ENCODE measurements at places on chromosomes 1 and 21.
A peak's percentile ranks its signal among the peaks of the same experiment; 100 is the strongest.

GRCh38 chr1:236750928-236751327 lies 44.2 kb upstream of the MTR start:
- H3K27me3 ChIP-seq, result peaks cover 33% of the 10 kb centered on the region
- H3K27ac ChIP-seq, result no peak overlapping the region
- H3K4me1 ChIP-seq, result no peaks in the 10 kb centered on the region
- no peak overlapping the region for H3K4me3 ChIP-seq
- no peaks in the 10 kb centered on the region for H3K36me3 ChIP-seq

DNA sequence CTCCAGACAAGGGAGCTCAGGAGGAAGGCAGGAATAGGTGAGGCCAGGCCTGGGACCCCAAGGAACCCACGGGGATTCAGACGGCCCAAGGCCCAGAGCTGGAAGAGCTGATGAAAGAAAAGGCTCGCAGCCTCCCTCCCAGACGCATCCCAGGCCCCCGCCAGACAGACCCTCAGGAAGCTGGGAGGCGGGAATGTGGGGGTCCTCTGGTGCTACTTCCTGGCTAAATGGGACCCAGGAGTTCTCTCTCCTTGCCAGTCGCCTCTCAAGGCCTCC lies 430 bp downstream of the FBXO2 start:
- peaks cover 3% of the 10 kb centered on the region for H3K27me3 ChIP-seq
- H3K27ac ChIP-seq, result no peak overlapping the region
- peaks cover 7% of the 10 kb centered on the region for H3K36me3 ChIP-seq
- DNase-seq, result no peak
- peaks cover 31% of the 10 kb centered on the region for H3K4me1 ChIP-seq

DNA sequence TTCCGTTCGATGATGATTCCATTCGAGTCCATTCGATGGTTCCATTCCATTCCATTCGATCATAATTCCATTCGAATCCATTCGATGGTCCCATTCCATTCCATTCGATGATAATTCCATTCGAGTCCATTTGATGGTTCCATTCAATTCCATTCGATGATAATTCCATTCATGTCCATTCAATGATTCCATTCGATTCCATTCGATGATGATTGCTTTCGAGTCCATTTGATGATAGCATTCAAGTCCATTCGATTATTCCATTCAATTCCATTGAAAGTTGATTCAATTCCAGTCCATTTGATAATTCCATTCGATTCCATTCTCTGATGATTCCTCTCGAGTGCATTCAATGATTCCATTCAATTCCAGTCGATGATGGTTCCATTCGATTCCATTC lies 3895.3 kb downstream of the SRGAP2C start:
- peaks cover 29% of the 10 kb centered on the region for H3K36me3 ChIP-seq
- H3K27ac ChIP-seq, result no peak overlapping the region
- H3K4me3 ChIP-seq, result no peak overlapping the region
- no peak for DNase-seq
- H3K27me3 ChIP-seq, result no peaks in the 10 kb centered on the region

GRCh38 chr1:221739018-221739676 lies 2.7 kb downstream of the DUSP10 start:
- no peak for DNase-seq
- H3K36me3 ChIP-seq, result peaks cover 52% of the 10 kb centered on the region
- H3K4me1 ChIP-seq, result peaks cover 45% of the 10 kb centered on the region
- no peak overlapping the region for H3K27ac ChIP-seq
- H3K4me3 ChIP-seq, result peak overlapping the region; percentile 8
- H3K27me3 ChIP-seq, result no peaks in the 10 kb centered on the region

GRCh38 chr1:35436078-35436477 lies 121.1 kb downstream of the KIAA0319L start:
- peaks cover 11% of the 10 kb centered on the region for H3K4me1 ChIP-seq
- peaks cover 17% of the 10 kb centered on the region for H3K36me3 ChIP-seq
- H3K4me3 ChIP-seq, result no peak overlapping the region
- H3K27ac ChIP-seq, result no peak overlapping the region

DNA sequence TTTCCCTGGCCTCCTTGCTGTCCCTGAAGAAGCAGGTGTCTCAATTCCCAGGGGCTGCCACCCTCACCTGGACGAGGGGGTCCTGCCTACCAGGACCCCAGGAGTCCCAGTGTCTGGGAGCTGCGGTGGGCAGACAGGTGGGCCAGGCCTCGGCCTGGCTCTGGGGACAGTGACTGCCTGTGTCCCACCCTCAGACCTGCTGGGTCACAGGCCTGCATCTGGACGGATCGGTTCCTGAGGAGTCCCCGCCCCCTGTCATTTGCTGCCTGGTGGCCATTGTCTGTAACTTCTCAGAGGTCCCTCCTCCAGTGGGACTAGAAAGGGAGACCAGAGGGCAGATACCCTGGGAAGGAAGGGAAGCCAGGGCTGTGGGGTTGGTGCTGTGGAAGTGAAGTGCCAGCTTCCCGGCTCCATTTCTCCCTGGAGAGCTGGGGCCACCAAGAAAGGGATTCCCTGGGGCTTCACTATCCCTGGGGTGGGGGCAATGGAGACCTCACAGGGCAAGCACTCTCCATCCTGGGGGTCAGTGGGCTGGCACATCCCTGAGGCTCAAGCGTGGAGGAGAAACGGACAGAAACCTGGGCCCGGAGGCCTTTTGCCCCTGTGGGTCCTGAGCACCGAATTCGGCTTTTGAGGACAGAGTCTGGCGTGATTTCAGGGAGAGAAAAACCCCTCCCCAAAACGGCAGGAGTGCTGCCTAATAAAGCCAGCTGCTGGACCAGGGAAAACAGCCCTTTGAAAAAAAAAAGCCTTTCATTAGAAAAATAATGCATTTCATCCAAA lies 157.3 kb downstream of the PEX14 start:
- H3K4me3 ChIP-seq, result no peak overlapping the region
- no peaks in the 10 kb centered on the region for H3K27me3 ChIP-seq
- no peak overlapping the region for H3K27ac ChIP-seq
- DNase-seq, result no peak
- H3K4me1 ChIP-seq, result no peaks in the 10 kb centered on the region
- no peaks in the 10 kb centered on the region for H3K36me3 ChIP-seq

- no peaks in the 10 kb centered on the region for H3K36me3 ChIP-seq
- peaks cover 81% of the 10 kb centered on the region for H3K27me3 ChIP-seq
- H3K4me3 ChIP-seq, result peak overlapping the region; percentile 66
- H3K27ac ChIP-seq, result no peak overlapping the region
- H3K4me1 ChIP-seq, result peaks cover 18% of the 10 kb centered on the region
Observed at GRCh38 chr1:204073837-204074273, 940 bp downstream of the SOX13 start.

- DNase-seq, result no peak
- H3K36me3 ChIP-seq, result peaks cover 45% of the 10 kb centered on the region
- no peak overlapping the region for H3K27ac ChIP-seq
- H3K4me1 ChIP-seq, result no peaks in the 10 kb centered on the region
Observed at GRCh38 chr21:37176716-37177115, 90.4 kb downstream of the VPS26C start.

DNA sequence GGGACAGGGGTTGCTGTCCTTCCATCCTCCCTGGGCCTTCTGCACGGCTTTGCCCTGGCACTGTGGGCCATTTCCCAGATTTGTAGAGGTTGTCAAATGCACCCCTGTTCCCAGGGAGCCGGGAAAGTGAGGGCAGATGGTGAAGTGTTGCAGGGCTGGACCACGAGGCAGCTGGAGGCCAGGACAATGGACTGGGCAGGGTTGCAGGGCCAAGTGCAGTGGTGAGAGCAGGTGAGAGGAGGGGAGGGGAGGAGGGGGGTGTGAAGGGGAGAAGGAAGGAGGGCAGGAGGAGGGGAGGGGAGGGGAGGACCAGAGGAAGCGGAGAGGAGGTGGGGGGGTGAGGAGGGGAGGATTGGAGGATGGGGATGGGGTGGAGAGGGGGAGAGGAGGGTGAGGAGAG lies 443.9 kb downstream of the CAMTA1 start:
- no peaks in the 10 kb centered on the region for H3K4me1 ChIP-seq
- H3K4me3 ChIP-seq, result no peak overlapping the region
- H3K27ac ChIP-seq, result no peak overlapping the region
- no peak for DNase-seq
- no peaks in the 10 kb centered on the region for H3K27me3 ChIP-seq

GRCh38 chr1:55309786-55310504 lies 94.8 kb upstream of the USP24 start:
- no peaks in the 10 kb centered on the region for H3K36me3 ChIP-seq
- H3K27me3 ChIP-seq, result peaks cover 23% of the 10 kb centered on the region
- no peak overlapping the region for H3K4me3 ChIP-seq
- no peak for DNase-seq
- no peak overlapping the region for H3K27ac ChIP-seq

- DNase-seq, result no peak
- H3K36me3 ChIP-seq, result no peaks in the 10 kb centered on the region
- H3K27ac ChIP-seq, result no peak overlapping the region
- no peak overlapping the region for H3K4me3 ChIP-seq
- no peaks in the 10 kb centered on the region for H3K4me1 ChIP-seq
Observed at GRCh38 chr1:2452201-2452931, 23.7 kb upstream of the PLCH2 start.

DNA sequence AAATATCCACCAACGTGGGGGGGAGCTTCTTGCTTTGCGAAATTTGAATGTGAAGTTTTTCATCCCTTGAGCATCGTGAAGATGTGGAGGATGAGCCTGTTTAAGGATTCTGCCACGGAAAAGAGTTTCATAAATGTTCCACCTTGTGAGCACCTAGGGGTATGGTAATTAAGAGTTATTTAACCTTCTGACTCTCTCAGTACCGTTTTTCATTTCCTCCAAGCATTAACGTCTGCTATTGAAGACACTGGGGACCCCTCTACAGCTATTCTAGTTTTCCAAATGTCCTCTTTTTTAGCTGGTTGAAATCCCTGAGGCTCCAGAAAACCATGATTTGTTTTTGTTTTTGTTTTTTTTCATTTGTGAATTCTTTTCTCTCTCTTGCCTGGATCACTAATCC lies 79.1 kb upstream of the GALNT2 start:
- H3K4me3 ChIP-seq, result no peak overlapping the region
- DNase-seq, result no peak
- no peaks in the 10 kb centered on the region for H3K36me3 ChIP-seq
- H3K27me3 ChIP-seq, result peaks cover 9% of the 10 kb centered on the region
- H3K27ac ChIP-seq, result no peak overlapping the region

DNA sequence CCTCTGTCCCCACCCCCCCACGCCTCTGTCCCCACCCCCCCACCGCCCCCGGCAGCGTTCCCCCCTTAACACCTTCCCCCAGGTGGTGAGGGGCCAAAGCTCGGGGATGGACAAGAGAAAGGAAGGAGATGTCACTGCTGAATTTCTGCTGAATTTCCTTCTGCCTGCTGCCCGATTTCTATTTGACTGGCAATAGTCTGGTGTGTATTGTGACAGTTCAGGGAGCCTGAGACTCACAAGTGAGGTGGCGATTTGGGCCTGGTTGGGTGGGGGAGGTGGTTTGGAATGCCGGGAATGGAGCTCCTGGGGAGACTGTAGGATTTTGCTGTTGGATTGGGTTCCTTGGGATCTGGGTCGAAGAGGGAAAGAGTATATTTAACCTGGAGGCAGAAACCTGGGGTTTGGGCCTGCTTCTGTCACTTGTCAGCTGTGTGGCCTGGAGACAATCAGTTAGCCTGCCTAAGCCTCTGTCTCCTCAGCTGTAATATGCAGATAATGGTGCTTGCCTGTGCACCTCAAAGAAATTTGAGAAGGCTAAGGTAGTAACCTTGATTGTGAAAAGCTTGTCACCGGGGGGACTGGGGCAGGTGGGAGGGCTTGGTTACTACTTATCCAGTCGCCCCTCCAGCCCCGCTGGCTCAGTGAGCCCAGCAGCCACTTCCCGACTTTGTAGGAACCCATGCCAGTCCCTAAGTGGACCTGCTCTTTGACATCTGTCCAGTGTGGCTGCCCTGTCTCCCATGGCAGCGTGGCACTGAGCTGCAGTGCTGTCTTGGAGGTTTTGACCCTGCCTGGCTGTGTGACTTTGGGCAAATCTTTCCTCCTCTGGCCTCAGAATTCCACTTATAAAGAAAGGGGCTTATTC lies 7.7 kb upstream of the LMNA start:
- no peak for DNase-seq
- H3K27me3 ChIP-seq, result peaks cover 12% of the 10 kb centered on the region
- peaks cover 28% of the 10 kb centered on the region for H3K4me1 ChIP-seq
- H3K4me3 ChIP-seq, result peak overlapping the region; percentile 55
- no peaks in the 10 kb centered on the region for H3K36me3 ChIP-seq

DNA sequence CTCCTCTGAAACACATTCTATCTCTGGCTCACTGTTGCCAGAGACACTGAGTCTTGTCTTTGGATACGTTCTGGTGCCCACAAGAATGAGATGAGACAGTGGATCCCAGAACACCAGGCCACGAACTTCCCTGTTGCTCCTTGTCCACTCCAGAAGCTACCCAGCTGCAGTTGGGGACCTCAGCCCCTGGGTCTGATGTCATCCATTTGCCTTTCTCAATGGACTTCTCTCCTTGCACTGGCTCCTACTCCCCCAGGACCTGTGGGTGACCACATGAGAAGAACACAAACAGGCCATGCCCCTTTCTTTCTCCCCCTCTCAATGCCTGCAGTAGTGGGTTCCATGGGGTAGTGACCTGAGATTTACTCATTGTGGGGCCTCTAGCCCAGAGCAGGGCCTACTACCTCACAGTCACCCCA lies 5.9 kb downstream of the NBPF1 start:
- no peak for DNase-seq
- no peaks in the 10 kb centered on the region for H3K36me3 ChIP-seq
- H3K27ac ChIP-seq, result no peak overlapping the region
- H3K4me3 ChIP-seq, result no peak overlapping the region
- peaks cover 2% of the 10 kb centered on the region for H3K4me1 ChIP-seq

GRCh38 chr1:5911871-5912271 lies 80.4 kb downstream of the NPHP4 start:
- DNase-seq, result peak; percentile 12
- no peaks in the 10 kb centered on the region for H3K36me3 ChIP-seq
- no peak overlapping the region for H3K27ac ChIP-seq
- no peak overlapping the region for H3K4me3 ChIP-seq

Data from activated CD8-positive, alpha-beta memory T cell treated with anti-CD3 and anti-CD28 coated beads, Interleukin-2, amount 10 ng/mL, durations not matched to agents 7 days and 5 days (primary cell).